NCI-H1092 treated with DMSO at 0.1 percent for 48 hours (cell line): ENCODE measurements at places on chromosomes 2 and 18.

- no peak for DNase-seq
These were observed 4.4 kb downstream of the EVX2 start for GRCh38 chr2:176079285-176079830.

DNA sequence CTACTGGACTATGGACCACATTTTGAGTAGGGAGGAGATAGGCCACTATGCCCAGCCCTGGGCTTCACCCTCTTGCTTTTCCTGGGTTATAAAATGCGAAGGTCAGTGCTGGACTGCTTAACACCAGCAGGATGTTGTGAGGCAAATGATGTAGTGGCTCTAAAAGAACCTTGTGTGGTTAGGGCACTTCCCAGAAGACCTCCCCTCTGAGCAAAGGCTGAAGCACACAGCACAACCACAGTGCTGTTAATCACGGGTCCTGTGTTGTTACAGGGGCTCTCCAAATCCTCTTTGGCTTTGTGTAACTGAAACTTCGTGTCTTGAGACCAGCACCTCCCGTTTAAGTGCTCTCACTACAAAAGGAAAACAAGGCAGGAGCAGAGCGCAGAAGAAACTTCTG, 166.9 kb downstream of the KLHL29 start:
- DNase-seq: no peak

GRCh38 chr18:77547757-77548156, 298.1 kb downstream of the GALR1 start:
- DNase-seq: no peak

- no peak for DNase-seq
These were observed 352.7 kb downstream of the ARL6IP6 start for GRCh38 chr2:153071090-153071489.

- no peak for DNase-seq
These were observed 66.0 kb upstream of the KCTD1 start for GRCh38 chr18:26614374-26614773.

DNA sequence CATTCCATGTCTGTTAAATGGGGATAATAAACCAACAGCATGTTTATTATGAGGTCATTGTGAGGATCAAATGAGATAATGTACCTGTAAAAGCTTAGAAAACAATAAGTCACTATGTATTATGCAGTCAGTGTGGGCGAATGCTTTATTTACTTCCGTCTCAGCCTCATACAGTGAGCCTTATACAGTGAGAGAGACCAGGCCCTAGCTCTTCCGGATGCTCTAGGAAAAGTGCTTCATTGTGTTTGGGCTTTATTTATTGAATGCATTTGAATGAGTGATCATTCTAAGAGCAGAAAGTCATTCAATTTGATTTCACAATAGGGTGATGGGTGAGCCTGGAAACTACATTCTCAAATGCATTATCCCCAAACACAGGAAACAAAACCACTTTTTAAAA, 603.9 kb upstream of the FANCL start:
- DNase-seq: no peak

DNA sequence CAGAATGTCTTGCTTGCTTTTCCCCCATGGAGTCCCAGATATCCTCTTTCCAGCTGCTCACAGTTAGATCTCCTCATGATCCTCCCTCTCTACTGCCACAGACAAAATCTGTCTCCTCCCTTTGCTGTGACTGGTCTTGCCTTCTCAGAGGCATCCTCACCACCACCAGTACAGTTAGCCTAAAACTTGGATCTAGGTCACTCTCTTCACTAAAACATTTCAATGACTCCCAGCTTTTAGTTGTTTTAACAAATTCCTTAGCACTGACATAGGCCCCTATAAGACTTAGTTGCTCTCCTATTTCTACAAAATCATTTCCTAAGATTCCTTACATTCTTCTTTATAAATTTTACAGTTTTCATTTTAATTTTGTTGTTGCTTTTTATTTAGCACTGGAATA, 734.2 kb upstream of the CHAC2 start:
- DNase-seq: no peak

- DNase-seq: no peak
These were observed 514.2 kb upstream of the MYT1L start for GRCh38 chr2:2845267-2845666.

DNA sequence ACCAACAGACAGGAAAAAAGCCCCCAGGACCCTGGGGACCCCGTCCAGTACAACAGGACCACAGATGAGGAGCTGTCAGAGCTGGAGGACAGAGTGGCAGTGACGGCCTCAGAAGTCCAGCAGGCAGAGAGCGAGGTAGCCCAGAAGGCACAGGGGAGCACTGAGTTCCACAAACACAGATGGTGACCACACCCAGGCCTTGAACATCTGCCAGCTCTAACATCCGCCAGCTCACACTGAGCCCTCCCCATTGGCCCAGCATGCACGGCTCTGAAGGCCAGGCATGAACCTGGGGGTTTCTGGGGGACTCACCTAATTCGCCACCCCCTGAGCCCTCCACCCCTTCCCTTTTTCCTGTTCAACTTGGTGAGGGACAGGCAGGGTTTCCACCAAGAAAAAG, 25.6 kb upstream of the PRLH start:
- DNase-seq: peak; percentile 36

DNA sequence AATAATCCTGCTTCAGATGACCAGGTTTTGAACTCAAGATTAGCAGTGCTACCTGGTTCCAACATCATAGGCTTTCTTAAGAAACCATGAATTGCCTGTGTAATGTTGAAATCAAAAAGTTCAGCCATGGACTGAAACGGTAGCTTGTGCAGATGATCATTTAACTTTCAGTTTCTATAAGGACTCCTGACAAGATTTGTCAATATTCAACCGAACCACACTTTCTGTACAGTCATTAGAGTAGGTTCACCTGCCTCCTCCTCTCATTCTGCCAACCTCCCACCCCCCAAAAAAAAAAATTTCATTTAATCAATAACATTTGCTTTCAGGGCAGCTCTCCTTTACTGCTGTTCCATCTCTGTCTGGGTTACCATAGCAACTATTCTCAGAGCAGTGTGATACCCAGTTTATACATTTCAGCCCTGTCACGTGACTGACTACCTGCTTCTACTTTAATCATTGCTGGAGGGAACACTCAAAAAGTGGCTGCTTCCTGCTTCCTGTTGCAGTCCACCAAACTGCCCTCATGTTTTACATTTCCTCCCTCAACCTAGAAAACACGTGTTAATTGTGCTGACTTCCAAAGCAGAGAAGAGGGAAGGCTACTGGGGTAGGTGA, 275.5 kb downstream of the SS18 start:
- no peak for DNase-seq

DNA sequence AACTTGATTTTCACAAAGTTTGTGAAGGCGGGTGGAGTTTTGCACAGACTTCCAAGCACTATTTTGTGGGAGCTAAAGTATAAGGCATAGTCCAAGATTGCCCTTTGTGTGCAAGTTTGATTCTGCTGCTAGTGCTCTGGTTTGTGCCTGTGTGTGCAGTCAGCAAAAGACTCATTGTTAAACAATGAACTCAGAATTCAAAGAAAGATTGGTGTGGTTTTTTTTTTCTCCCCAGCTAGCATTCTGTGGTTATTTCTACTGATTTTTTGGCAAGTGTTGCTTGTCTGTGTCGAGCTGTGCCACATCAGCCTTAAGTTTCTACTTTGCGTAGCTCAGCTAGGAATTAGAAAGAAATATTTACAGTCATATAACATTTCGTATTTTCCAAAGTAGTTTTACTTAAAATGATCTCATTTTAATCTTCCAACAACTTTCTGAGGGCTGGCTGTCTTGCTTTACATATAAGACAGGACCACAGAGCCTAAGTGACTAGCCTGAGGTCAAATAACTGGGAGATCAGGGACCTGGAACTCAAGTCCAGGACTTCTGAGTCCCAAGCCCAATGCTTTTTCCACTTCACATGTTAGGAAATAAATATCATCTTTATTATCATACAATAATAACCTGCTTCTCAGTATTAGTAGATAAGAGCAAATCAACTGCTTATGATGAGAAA, 69.8 kb downstream of the BABAM2 start:
- no peak for DNase-seq

GRCh38 chr18:5895876-5896740, 786 bp upstream of the TMEM200C start:
- DNase-seq: no peak

GRCh38 chr2:42164046-42164445, 5.1 kb upstream of the EML4 start:
- DNase-seq: no peak

- no peak for DNase-seq
These were observed 48.2 kb downstream of the CRIM1 start for GRCh38 chr2:36403675-36404230.

- peak; percentile 16 for DNase-seq
These were observed 457.7 kb downstream of the CBLN2 start for GRCh38 chr18:72086421-72086820.

DNA sequence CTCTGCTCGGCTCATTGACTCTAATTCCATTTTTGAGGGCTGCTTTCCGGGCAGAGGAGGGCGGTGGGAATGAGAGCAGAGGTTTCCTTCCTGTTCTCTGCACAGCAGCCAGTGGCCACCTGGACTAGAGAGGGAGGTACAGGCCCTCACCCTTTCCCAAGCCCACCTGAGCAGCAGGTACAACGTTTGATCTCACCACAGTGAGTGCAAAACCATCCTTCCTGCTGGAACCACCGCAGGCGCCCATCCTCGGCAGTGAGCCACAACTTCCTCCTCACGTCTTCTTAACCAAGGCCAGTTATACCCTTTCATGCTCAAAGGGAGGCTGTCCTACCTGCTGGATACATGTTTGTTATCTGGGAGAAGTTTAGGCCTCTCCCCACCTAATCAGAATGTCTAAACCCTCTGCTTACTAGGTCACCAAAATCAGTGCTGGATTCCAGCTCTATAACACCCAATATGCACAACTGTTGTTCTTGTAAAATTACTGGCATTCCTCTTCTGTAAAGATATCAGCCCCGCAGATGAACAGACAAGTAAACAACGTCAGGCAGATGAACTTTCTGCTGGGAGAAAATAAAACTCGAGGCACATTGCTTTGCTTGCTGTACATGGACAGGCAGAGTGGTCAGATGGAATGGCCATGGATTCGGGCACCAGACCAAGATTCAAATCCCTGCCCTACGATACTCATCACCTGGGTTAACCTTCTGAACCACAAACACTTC, 191.4 kb downstream of the SH3RF3 start:
- DNase-seq: no peak
